Aortic smooth muscle cell (primary cell): ENCODE measurements at places on chromosomes 1 and 21. TPM values are rescaled to one million over a fixed set of nuclear protein-coding genes. Genes with fewer than 3 reads are reported as not detected.

Gene NCDN
- total RNA-seq, result 22.7 and 23.3 TPM in 2 replicates

Gene FCGR1A
- total RNA-seq, result 0.37 and 0.40 TPM in 2 replicates

Gene SPATA46
- not detected in 2 replicates for total RNA-seq

Gene NFASC
- 14.3 and 15.7 TPM in 2 replicates for total RNA-seq

Gene ABCA4
- 0.44 and 0.53 TPM in 2 replicates for total RNA-seq

Gene LAPTM5
- total RNA-seq, result 0.44 and 1.3 TPM in 2 replicates

Gene TRIM17
- total RNA-seq, result 0.12 and 0.13 TPM in 2 replicates

Gene MASP2
- under 0.01 and 0.06 TPM in 2 replicates for total RNA-seq

Gene OR2G6
- total RNA-seq, result not detected in 2 replicates

Gene NADK
- total RNA-seq, result 40.0 and 49.5 TPM in 2 replicates

Gene SLC45A3
- total RNA-seq, result 2.0 and 2.6 TPM in 2 replicates

Gene JMJD4
- 25.9 and 35.3 TPM in 2 replicates for total RNA-seq

Gene MYOG
- not detected in 2 replicates for total RNA-seq

Gene IQCC
- total RNA-seq, result 2.1 and 2.5 TPM in 2 replicates

Gene GPR157
- total RNA-seq, result 2.5 and 2.8 TPM in 2 replicates

Gene SH2D1B
- total RNA-seq, result not detected in 2 replicates

Gene NCF2
- under 0.01 and 0.19 TPM in 2 replicates for total RNA-seq

Gene AUNIP
- total RNA-seq, result 1.7 and 3.6 TPM in 2 replicates

Gene CELF3
- not detected in 2 replicates for total RNA-seq

Gene CLIC6
- 0.12 and 0.13 TPM in 2 replicates for total RNA-seq

Gene C1orf115
- total RNA-seq, result 2.5 and 5.1 TPM in 2 replicates

Gene CYP4Z1
- 0.13 TPM in 1 of 2 replicates, not detected in the other for total RNA-seq

Gene PLEKHN1
- total RNA-seq, result 0.25 and 0.26 TPM in 2 replicates

Gene LCK
- total RNA-seq, result not detected in 2 replicates

Gene SPATA17
- 0.93 and 1.5 TPM in 2 replicates for total RNA-seq

Gene FCGR3A
- total RNA-seq, result not detected in 2 replicates

Gene CRP
- total RNA-seq, result not detected in 2 replicates

Gene OR4F29
- 0.25 and 0.26 TPM in 2 replicates for total RNA-seq

Gene MROH7
- total RNA-seq, result 0.75 and 0.79 TPM in 2 replicates

Gene TSACC
- total RNA-seq, result not detected in 2 replicates

Gene OR2T11
- not detected in 2 replicates for total RNA-seq

Gene HRNR
- not detected in 2 replicates for total RNA-seq

Gene WNT3A
- not detected in 2 replicates for total RNA-seq

Gene SYPL2
- 0.13 and 0.62 TPM in 2 replicates for total RNA-seq

Gene TNNI3K
- 1.2 and 1.7 TPM in 2 replicates for total RNA-seq

Gene SLC44A3
- 1.7 TPM in 2 replicates for total RNA-seq

Gene ITGB2
- total RNA-seq, result 0.06 and 0.13 TPM in 2 replicates

Gene TSPAN2
- total RNA-seq, result 0.12 and 0.13 TPM in 2 replicates

Gene FCRLB
- 0.79 and 1.1 TPM in 2 replicates for total RNA-seq

Gene OR2M3
- total RNA-seq, result not detected in 2 replicates

Gene ST6GALNAC5
- 0.40 and 1.1 TPM in 2 replicates for total RNA-seq

Gene FMO3
- total RNA-seq, result 0.37 and 0.79 TPM in 2 replicates

Gene OR2T6
- total RNA-seq, result not detected in 2 replicates

Gene DYRK3
- 19.9 and 21.9 TPM in 2 replicates for total RNA-seq

Gene HSD3B1
- total RNA-seq, result not detected in 2 replicates

Gene ADGRL2
- total RNA-seq, result 93.4 and 95.4 TPM in 2 replicates

Gene ANKRD34A
- 0.40 and 0.62 TPM in 2 replicates for total RNA-seq

Gene CELA3A
- not detected in 2 replicates for total RNA-seq

Gene RHOU
- 0.26 and 0.87 TPM in 2 replicates for total RNA-seq

Gene MNDA
- total RNA-seq, result not detected in 2 replicates
